ENCODE measurements at places on chromosomes 3 and 15.
A peak's percentile ranks its signal among the peaks of the same experiment; 100 is the strongest.

DNA sequence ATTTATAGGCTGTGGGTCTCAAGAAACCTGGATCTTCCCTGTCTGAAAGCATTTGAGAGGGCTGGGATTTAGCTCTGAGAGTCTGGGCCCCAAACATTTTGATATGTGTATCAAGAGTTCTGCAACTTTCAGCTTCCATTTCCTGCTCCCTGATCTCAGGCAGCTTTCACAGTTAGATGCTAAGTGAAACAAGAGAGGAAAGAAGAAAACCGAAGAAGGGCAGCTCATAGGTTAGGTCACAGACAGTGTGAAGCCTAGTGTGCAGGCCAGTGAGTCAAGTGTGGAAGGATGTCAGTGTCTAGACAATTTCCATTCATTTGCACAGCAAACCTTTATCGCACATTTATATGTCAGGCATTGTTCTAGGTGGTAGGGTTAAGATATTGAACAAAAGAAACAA lies 173.6 kb upstream of the PROK2 start:
- no peak for DNase-seq

DNA sequence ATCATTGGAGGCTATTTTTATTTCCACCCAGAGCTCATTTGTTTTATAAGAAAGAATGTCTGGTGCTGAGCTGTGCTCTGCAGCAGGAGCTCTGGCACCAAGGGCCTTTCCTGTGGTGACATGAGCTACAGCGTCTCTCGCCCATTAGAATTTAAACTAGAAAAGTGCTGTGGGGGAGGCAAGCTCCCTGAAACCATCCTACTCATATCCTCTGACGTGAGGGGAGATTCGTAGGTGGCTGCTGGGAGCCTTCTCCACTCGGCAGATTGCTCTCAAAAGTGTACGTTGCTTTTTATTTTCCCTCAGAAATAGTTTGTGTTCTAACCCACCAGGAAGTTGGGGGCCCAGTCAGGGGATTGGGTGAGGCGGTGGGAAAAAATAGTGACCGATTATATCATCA lies 76.3 kb upstream of the ARHGEF3 start:
- no peak for DNase-seq

GRCh38 chr3:58101499-58102389 lies 93.5 kb downstream of the FLNB start:
- no peak for DNase-seq

DNA sequence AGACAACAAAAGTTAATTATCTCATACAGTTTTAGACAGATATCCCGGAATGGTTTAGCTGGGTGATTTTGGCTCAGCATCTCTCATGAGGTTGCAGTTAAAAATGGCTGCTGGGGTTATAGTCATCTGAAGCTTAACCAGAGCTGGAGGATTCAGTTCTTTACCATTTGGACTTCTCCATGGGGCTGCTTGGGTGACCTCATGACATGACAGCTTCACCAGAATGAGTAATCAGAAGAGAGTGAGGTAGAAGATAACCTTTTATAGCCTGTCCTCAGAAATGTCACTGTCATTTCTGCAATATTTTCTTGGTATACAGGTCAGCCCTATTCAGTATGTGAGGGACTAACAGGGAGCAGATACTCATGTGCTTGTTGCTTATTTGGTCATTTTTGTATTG lies 30.9 kb downstream of the TFG start:
- DNase-seq = no peak

DNA sequence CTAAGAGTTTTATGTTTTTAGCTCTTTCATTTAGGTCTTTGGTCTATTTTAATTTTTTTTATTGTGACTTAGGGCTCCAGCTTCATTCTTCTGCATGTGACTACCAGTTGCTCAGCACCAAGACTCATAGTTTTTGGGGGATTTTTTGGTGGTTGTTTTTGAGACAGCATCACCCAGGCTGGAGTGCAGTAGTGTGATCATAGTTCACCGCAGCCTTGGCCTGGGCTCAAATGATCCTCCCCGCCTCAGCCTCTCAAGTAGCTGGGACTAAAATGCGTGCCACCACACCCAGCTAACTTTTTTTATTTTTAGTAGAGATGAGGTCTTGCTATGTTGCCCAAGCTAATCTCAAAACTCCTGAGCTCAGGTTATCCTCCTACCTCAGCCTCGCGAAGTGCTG lies 19.4 kb downstream of the CDV3 start:
- DNase-seq = no peak

- no peak for DNase-seq
These were observed 270.8 kb downstream of the UACA start for GRCh38 chr15:70492240-70493177.

DNA sequence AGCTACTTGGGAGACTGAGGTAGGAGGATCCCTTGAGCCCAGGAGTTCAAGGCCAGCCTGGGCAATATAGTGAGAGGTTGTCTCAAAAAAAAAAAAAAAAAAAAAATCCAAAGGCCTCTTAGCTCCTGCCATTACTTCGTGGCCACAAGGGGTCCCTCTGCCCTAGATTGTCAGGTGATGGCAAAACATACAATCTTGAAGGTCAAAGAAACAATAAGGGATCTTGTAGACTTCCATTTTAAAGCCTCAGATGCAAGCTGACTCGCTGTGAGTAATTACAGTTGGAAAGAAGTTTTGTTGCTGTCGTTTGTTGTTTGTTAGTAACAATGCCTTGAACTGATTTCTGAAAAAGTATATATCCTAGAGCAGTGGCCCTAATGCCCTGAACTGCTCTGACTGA lies 55.9 kb upstream of the PLCL2 start:
- no peak for DNase-seq

GRCh38 chr15:70815604-70816003 lies 38.4 kb downstream of the LARP6 start:
- no peak for DNase-seq

GRCh38 chr3:11187681-11188080 lies 33.4 kb downstream of the HRH1 start:
- DNase-seq = no peak

DNA sequence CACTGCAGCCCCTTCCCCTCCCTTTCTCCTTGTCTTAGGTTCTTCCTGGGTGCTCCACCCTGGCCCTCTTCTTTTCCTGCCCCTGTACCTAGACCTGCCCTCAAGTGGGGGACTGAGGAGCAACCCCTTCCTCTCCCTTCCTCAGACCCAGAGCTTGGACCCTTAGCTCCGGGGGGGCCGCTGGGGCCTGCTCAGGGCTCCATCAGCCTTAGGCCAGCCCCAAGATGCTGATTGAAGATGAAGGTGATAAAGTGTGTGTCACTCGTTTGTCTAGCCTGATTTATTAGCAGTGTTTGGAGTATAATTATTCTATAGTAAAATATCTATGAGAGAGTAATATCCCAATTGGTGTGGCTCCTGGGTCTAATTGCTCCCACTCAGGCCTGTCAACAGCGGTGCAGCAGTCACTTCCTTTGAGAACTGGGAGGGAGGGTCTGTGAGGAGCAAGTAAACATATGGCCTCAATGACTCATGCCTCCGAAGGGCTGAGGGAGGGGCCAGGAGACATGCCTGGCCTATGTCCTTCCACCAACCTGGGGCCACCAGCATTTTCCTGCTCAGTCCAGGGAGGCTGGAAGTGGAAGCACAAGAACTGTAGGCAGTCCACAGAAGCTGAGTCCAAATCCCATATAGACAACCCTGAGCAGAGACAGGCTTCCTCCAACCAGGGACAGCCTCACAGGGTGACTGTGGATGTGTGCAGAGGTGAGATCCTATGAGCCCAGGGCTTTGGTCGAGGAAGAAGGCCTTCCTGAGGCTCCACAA lies 123.2 kb downstream of the DNAJB8 start:
- DNase-seq = no peak

GRCh38 chr3:184591789-184592188 lies 30.2 kb downstream of the EPHB3 start:
- DNase-seq = no peak

DNA sequence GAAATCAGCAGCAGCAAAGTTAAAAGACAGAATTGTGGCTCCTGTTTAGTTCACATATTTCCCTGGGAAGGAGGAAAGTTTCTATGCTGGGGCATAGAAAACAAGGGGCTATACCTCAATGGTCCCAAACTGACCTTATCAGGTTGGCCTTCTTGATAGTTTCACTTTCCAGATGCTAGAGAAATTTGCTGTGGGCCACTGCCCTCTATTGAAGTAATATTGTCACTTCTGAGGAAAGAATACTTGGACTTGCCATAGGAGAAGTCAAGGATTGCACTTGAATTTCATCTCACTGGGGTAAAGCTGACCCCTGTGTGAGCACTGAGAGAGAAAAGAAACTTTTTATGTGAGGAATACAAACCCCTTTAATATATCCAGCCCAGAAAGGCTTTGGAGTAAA lies 49.3 kb upstream of the XCR1 start:
- DNase-seq = no peak

- DNase-seq = no peak
These were observed 19.8 kb downstream of the SCAP start for GRCh38 chr3:47455806-47456452.

- DNase-seq = no peak
These were observed 4.3 kb upstream of the SLCO3A1 start for GRCh38 chr15:91849180-91849579.

GRCh38 chr3:32630266-32630665 lies 54.7 kb upstream of the CNOT10 start:
- no peak for DNase-seq

- DNase-seq = no peak
These were observed 137.9 kb upstream of the LIPC start for GRCh38 chr15:58293622-58294550.

DNA sequence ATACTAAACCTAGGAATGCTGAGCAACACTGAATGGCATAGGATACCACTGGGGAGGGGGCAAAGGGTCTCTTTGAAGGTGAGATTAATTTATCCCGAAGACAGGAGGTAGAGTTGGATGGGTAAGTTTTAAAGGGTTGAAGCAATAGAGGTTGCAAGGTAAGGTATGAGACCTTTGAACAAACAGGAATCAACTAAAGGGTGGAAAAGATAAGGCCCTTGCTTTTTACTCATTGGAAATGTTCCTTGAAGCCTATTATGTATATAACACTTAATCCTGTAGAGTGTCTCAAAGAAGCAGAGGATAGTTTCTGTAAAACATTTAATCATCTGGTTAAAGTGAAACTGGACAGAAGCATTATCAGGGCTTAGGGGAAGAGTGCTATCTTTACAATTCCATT lies 5.7 kb downstream of the ABHD5 start:
- no peak for DNase-seq

GRCh38 chr3:182392182-182392937 lies 400.9 kb upstream of the ATP11B start:
- DNase-seq = no peak

- DNase-seq = no peak
These were observed at the start of gene ARPP21 for GRCh38 chr3:35639254-35640186. Gene ARPP21 (plus strand): TSS chr3:35639525. CDS start chr3:35681752, 42,227 bp downstream.

GRCh38 chr3:168974617-168975403 lies 688.7 kb downstream of the MECOM start:
- DNase-seq = no peak

DNA sequence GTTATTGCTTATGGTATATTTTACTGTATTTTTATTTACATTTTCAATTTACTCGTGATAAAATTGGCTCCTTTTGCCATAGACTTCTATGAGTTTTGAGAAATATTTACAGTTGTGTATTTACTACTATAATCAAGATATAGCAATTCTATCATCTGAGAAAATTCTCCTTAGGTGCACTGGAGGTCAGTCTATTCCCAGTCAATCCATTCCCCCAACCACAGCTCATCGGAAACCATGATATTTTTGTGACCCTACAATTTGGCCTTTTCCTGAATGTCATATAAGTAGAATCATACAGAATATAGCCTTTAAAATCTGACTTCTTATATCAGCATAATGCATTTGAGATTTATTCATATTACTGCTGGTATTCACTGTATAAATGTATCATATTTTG lies 114.7 kb upstream of the LRTM1 start:
- no peak for DNase-seq

DNA sequence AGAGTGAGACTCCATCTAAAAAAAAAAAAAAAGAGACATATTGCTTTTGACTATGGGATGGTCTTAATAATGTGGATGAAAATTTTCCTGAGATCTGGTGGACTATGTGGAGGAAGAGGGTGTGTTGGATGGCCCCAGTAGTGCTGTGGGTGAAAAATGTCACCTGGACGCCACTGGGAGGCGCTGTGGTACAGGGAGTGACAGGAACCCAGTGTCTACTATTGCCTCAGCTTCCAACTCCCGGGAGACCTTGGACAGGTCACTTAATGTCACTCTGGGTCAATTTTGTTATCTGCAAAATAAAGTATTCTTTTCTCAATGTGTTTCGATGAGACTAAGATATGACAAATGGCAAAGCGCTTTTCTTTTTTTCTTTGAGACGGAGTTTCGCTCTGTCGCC lies 27.7 kb upstream of the DCP1A start:
- peak; percentile 8 for DNase-seq

Data from NCI-H1048 (cell line).